ENCODE measurements at places on chromosomes 3 and 15.

- no peak for DNase-seq
Observed at GRCh38 chr3:9595877-9596276, 42.3 kb upstream of the LHFPL4 start.

GRCh38 chr15:100928632-100929280 is 9.6 kb downstream of the LRRK1 start:
- peak; percentile 44 for DNase-seq

DNA sequence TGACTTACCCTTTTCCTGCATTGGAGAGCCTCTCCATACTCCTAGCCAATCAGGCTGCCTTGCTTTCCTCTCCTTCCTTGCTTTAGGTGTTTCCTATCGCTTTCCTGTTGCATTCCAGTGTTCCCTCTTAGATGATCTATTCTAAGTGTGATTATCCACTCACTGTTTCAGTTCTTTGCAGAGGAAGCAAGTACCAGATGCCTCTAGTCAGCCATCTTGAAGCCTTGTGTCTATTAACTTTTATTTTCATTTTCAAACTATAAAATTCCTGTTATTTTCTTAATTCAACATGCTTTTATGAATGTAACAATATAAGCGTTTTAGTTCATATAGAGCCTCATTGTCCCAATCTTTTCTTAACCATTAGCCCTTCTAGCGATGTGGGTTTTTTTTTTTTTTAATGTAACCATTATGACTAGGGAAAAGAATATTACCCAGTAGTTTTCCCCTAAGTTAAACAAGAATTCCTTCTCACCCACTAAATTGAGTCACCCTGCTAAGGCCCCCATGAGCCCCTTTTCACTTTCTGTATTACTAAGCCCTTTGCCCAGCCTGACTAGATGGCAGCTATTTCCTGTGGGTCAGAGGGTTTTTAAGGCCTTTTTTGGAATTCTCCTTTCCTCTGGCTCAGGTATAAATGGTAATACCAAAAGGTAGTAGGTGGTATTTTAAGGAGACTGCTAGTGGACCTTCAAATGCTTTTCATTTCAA is 229.4 kb upstream of the CTNNB1 start:
- DNase-seq, result no peak

DNA sequence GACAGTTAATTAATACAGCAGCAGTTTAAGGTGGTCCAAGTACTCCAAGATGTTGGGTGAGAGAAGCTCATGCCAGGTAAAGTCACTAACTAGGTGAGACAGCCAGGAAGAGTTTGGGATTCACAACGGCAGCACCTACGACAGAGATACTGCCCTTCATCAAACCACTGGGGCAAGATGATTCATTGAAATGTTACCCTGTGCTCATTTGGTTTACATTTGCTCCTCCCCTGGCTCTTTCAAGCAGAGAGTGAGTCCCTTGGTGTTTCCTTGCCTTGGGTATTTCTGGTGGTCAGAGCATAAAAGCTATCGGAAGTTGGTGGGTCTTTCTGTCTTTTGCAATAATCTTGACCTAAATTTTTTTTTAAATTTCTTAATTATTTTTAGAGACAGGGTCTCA is 19.9 kb upstream of the PDE8A start:
- no peak for DNase-seq

- no peak for DNase-seq
Observed at GRCh38 chr3:166248784-166249183, 411.6 kb upstream of the BCHE start.

GRCh38 chr3:144463911-144464310 is 492.3 kb downstream of the DIPK2A start:
- no peak for DNase-seq

DNA sequence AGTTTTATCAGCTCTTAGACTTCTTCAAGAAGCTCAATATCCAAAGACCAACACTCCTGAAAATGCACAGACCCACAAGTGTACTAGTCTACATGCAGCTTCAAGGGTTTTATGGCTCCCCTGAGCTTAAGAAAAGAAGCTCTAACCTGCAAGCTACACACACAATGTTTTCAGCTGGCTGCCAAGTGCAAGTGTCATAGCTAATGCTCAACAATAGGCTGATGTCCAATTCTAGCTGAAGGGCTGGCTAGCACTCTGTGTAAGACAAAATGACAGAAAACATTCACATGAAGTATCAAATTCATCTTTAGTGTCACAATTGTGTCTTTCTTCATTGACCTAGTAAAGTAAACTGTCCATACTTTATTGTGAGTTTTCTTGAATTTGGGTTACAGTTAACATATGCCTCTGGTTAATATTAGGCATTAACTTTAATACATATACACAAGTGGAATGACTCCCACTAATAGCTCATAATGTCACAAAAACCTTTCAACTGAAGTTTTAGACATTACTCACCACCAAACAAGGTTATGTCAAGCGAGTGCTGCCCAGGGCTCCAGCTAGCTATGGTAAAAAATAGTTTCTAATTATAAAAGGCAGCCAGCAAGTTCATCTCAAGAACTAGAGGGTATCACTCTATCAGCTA is 15.1 kb downstream of the ABI3BP start:
- DNase-seq, result no peak
